Endothelial cell of coronary artery (primary cell): ENCODE measurements at places on chromosomes 2 and 18. TPM values are rescaled to one million over a fixed set of nuclear protein-coding genes. Genes with fewer than 3 reads are reported as not detected.

Gene SERPINB10
- 0.09 TPM in 1 of 2 replicates, not detected in the other for total RNA-seq

Gene RAB27B
- 0.54 and 3.5 TPM in 2 replicates for total RNA-seq

Gene PAIP2B
- total RNA-seq, result 0.54 and 0.85 TPM in 2 replicates

Gene PROKR1
- total RNA-seq, result not detected in 2 replicates

Gene TWIST2
- total RNA-seq, result 1.6 and 7.1 TPM in 2 replicates

Gene FOXI3
- total RNA-seq, result not detected in 2 replicates

Gene SLC14A1
- total RNA-seq, result 0.09 and 0.56 TPM in 2 replicates

Gene ZNF512
- total RNA-seq, result 16.0 and 17.3 TPM in 2 replicates

Gene GAL3ST2
- 0.09 TPM in 1 of 2 replicates, not detected in the other for total RNA-seq

Gene CDH2
- total RNA-seq, result 60.9 and 137 TPM in 2 replicates

Gene CTAGE1
- 0.09 TPM in 1 of 2 replicates, not detected in the other for total RNA-seq

Gene MTX2
- 27.2 and 27.3 TPM in 2 replicates for total RNA-seq

Gene LCT
- not detected in 2 replicates for total RNA-seq

Gene CHRNG
- not detected in 2 replicates for total RNA-seq

Gene TBR1
- under 0.01 TPM in 2 replicates for total RNA-seq

Gene ARPC2
- 413 and 416 TPM in 2 replicates for total RNA-seq

Gene LIMS4
- total RNA-seq, result 19.5 and 20.7 TPM in 2 replicates

Gene TTR
- not detected in 2 replicates for total RNA-seq

Gene UBE2E3
- 39.0 and 44.4 TPM in 2 replicates for total RNA-seq

Gene HAAO
- total RNA-seq, result 0.09 TPM in 2 replicates

Gene PXDN
- 197 and 313 TPM in 2 replicates for total RNA-seq

Gene PDE11A
- under 0.01 and 0.09 TPM in 2 replicates for total RNA-seq

Gene HRH4
- total RNA-seq, result not detected in 2 replicates

Gene NOL4
- total RNA-seq, result under 0.01 TPM in 1 of 2 replicates, not detected in the other

Gene CCDC121
- 1.3 and 1.5 TPM in 2 replicates for total RNA-seq

Gene SPC25
- 1.6 and 6.4 TPM in 2 replicates for total RNA-seq

Gene OSBPL6
- total RNA-seq, result 3.0 and 3.9 TPM in 2 replicates

Gene CASP8
- total RNA-seq, result 9.4 and 15.1 TPM in 2 replicates

Gene HOXD11
- total RNA-seq, result not detected in 2 replicates

Gene KLHL30
- 0.19 TPM in 1 of 2 replicates, not detected in the other for total RNA-seq

Gene HOXD3
- total RNA-seq, result 0.54 and 2.4 TPM in 2 replicates

Gene ZNF396
- 0.36 and 0.56 TPM in 2 replicates for total RNA-seq

Gene MOGAT1
- not detected in 2 replicates for total RNA-seq

Gene CCNT2
- total RNA-seq, result 26.7 and 28.9 TPM in 2 replicates

Gene TLX2
- not detected in 2 replicates for total RNA-seq

Gene FHL2
- total RNA-seq, result 114 and 133 TPM in 2 replicates

Gene GCG
- not detected in 2 replicates for total RNA-seq
